ENCODE measurements at places on chromosomes 16 and 17.

GRCh38 chr17:11330826-11331225 is 89.8 kb downstream of the SHISA6 start:
- H3K4me3 ChIP-seq, result no peak overlapping the region
- H3K4me1 ChIP-seq, result no peaks in the 10 kb centered on the region
- H3K27me3 ChIP-seq, result no peaks in the 10 kb centered on the region

DNA sequence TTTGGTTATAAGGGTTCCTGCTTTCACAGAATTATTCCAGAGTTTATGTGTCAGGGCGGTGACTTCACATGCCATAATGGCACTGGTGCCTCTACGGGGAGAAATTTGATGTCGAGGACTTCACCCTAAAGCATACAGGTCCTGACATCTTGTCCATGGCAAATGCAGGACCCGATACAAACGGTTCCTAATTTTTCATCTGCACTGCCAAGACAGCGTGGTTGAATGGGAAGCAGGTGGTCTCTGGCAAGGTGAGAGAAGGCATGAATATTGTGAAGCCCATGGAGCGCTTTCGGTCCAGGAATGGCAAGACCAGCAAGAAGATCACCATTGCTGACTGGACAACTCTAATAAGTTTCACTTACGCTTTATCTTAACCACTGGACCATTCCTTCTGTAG is 39.6 kb upstream of the CDRT4 start:
- no peak overlapping the region for H3K4me3 ChIP-seq
- peaks cover 1% of the 10 kb centered on the region for H3K36me3 ChIP-seq
- peaks cover 8% of the 10 kb centered on the region for H3K4me1 ChIP-seq
- H3K27ac ChIP-seq, result no peak overlapping the region

DNA sequence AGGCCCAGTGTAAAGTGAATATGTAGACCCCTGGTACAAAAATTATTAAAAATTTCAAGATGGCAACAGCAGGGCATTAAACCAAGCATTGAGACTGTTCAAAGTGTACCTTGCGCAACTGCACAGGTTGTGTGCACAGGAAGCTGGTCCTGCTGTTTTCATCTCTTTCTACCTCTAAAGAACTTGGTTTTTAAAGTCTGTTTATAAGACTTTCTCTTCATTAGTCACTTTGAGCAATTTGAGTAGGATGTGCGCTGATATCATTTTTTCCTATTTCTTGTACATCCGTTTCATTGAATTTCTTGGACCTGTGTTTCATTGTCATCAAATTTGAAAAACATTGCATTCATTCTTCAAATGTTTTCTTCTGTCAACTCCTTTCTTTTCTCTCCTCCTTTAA is 16.8 kb upstream of the PMP22 start:
- H3K27ac ChIP-seq, result no peak overlapping the region
- no peak for DNase-seq
- peaks cover 42% of the 10 kb centered on the region for H3K27me3 ChIP-seq
- peaks cover 1% of the 10 kb centered on the region for H3K36me3 ChIP-seq
- no peak overlapping the region for H3K4me3 ChIP-seq

- no peak overlapping the region for H3K27ac ChIP-seq
- no peaks in the 10 kb centered on the region for H3K4me1 ChIP-seq
- no peak for DNase-seq
- no peaks in the 10 kb centered on the region for H3K27me3 ChIP-seq
- peaks cover 7% of the 10 kb centered on the region for H3K36me3 ChIP-seq
Observed at GRCh38 chr16:88543230-88543813, 26.9 kb upstream of the ZC3H18 start.

- H3K27me3 ChIP-seq, result no peaks in the 10 kb centered on the region
- no peak overlapping the region for H3K27ac ChIP-seq
- H3K4me1 ChIP-seq, result no peaks in the 10 kb centered on the region
- H3K36me3 ChIP-seq, result no peaks in the 10 kb centered on the region
Observed at GRCh38 chr17:49381033-49381432, 19.0 kb upstream of the ZNF652 start.

GRCh38 chr17:62859146-62859545 is 51.0 kb upstream of the MARCHF10 start:
- H3K4me1 ChIP-seq, result no peaks in the 10 kb centered on the region
- no peak overlapping the region for H3K27ac ChIP-seq
- no peak for DNase-seq
- peaks cover 4% of the 10 kb centered on the region for H3K27me3 ChIP-seq

- no peak overlapping the region for H3K4me3 ChIP-seq
- DNase-seq, result no peak
- H3K27ac ChIP-seq, result no peak overlapping the region
- peaks cover 24% of the 10 kb centered on the region for H3K27me3 ChIP-seq
- H3K36me3 ChIP-seq, result no peaks in the 10 kb centered on the region
Observed at GRCh38 chr16:87057211-87057881, 259.8 kb downstream of the C16orf95 start.

DNA sequence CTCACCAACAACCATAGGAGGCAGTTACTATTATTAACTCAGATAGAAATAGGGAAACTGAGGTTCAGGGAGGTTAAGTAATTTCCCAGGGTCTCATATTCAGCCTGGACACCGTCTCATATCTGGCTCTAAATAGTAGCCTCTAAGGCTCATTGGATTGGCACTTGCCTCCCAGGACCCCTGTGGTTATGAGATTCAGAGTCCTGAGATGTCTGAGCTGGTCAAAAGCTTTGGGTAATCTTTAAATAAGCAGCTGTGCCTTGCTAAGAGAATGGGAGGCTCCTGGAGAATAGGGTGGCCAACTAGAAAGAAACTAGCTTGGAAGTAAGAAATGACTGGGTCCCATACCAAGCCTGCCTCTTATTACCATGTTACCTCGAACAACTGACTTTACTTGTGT is 50.3 kb upstream of the CRHR1 start:
- H3K27ac ChIP-seq, result no peak overlapping the region
- H3K27me3 ChIP-seq, result peaks cover 11% of the 10 kb centered on the region
- H3K36me3 ChIP-seq, result no peaks in the 10 kb centered on the region
- H3K4me3 ChIP-seq, result no peak overlapping the region
- DNase-seq, result no peak

- H3K4me1 ChIP-seq, result peaks cover 35% of the 10 kb centered on the region
- peak overlapping the region; percentile 97 for H3K27ac ChIP-seq
- peaks cover 3% of the 10 kb centered on the region for H3K36me3 ChIP-seq
Observed at GRCh38 chr17:81976332-81977210, 858 bp upstream of the ASPSCR1 start.

DNA sequence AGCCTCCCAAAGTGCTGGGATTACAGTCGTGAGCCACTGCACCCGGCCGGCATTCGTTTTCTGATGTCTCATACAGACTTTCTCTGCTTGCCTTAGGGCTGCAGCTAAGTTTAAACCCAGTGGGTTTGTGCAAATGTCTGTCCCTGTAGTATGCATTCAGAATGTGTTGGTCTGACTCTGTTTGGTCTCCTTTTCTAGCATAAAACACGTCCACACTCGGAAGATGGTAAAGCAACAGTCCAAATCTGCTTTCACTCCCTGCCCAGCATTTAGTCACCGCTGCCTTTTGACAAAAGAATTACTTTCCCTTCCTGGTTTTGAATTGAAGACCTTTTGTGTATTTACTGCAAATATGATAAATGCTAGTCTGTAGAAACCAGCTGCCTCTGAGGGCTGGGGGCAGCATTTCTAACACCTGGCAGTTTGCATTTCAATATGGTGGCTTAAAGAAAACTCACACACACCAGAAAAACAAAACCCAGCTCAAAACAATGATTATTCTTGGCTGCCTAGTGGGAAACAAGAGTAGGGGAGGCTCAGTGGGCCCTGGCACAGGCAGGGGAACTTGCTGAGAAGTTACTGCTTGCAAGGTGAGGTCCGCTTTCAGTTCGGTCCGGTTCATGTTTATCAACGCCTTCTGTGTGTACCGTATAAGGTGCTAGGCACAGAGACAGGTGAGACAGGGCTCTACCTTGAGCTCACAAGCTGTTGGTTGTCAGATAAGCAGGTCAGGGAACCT is 56.9 kb downstream of the MSI2 start:
- peaks cover 7% of the 10 kb centered on the region for H3K4me1 ChIP-seq
- no peaks in the 10 kb centered on the region for H3K27me3 ChIP-seq
- no peak for DNase-seq
- peaks cover 5% of the 10 kb centered on the region for H3K36me3 ChIP-seq

DNA sequence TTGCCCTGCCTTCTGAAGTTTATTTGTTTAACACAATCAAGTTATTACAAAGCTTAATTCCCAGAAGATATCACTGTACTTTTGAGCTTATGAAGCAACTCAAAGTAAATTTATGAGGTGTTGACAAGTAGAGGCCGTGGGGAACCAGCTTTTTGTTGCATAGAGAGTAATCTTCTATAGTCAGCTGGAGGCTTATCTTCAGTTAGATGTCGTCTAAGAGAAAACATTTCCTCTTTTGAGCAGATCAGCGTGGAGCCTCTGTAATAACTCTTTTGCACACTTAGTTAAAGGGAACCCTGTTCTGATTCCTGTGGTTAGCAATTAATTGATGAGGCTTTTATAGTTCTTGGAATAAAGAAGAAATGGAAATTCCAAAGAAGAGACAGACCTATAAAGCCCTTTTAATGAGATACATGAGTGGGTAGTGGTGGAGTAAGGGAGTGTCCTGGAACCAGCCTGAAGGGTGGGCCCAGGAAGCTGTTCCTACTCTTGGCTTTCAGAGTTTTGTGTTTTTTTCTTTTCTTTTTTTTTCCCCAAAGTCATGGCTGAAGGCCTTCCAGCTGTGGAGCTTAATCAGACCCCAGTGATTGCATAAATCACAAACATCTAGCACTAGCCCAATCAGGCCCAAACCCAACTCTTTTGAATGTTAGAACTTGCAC is 28.9 kb upstream of the MAP3K14 start:
- no peak overlapping the region for H3K27ac ChIP-seq
- no peak for DNase-seq
- no peaks in the 10 kb centered on the region for H3K4me1 ChIP-seq
- H3K36me3 ChIP-seq, result no peaks in the 10 kb centered on the region
- H3K4me3 ChIP-seq, result no peak overlapping the region

- DNase-seq, result no peak
- peaks cover 41% of the 10 kb centered on the region for H3K27me3 ChIP-seq
- no peak overlapping the region for H3K4me3 ChIP-seq
- H3K4me1 ChIP-seq, result peaks cover 9% of the 10 kb centered on the region
- H3K27ac ChIP-seq, result no peak overlapping the region
- H3K36me3 ChIP-seq, result no peaks in the 10 kb centered on the region
Observed at GRCh38 chr17:33290253-33290652, 2.8 kb downstream of the ASIC2 start.

- peak overlapping the region; percentile 44 for H3K27ac ChIP-seq
Observed at GRCh38 chr17:78337244-78338109, 22.4 kb downstream of the SOCS3 start.

GRCh38 chr16:89046491-89046890 is 47.2 kb upstream of the ACSF3 start:
- H3K36me3 ChIP-seq, result no peaks in the 10 kb centered on the region
- no peaks in the 10 kb centered on the region for H3K4me1 ChIP-seq
- no peak for DNase-seq
- H3K27me3 ChIP-seq, result no peaks in the 10 kb centered on the region
- H3K27ac ChIP-seq, result no peak overlapping the region
- no peak overlapping the region for H3K4me3 ChIP-seq

DNA sequence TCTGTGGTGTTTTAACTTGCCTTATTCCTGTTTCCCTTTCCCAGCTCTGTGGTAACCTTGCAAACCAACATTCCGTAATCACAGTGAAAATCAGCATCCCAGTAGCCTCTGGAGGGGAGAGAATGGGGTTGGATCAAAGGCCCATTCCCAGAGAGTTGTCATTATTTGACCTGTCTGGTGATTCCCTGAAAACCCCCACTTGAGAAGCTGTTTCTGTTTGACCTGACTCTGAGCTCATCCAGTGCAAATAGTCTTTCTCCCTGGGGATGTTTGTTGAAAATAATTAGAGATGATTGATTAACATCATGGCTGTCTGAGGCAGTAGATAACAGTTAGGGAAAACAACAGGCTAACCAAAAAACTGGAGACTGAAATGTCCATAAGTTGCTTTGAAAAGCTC is 3.0 kb downstream of the CACNG1 start:
- no peak overlapping the region for H3K4me3 ChIP-seq
- H3K27me3 ChIP-seq, result no peaks in the 10 kb centered on the region
- DNase-seq, result no peak
- peaks cover 3% of the 10 kb centered on the region for H3K36me3 ChIP-seq
- no peaks in the 10 kb centered on the region for H3K4me1 ChIP-seq

DNA sequence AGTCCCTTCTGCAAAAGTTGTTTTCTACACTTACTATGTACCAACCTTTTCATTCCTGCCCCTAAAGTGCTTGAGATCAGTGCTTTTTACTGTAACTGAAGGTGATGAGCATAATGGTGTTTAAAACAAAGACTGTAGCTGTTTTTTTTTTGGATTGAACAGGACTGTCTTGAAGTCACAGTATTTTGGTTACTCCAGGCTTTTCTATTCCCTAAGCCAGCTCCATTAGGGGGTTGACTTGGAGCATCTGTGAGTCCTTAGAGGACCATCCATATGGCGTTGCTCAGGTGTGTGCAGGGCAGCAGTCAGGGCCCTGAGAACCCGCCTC is 29.0 kb upstream of the LGALS9 start:
- H3K27me3 ChIP-seq, result no peaks in the 10 kb centered on the region
- no peak for DNase-seq
- peaks cover 55% of the 10 kb centered on the region for H3K36me3 ChIP-seq
- H3K4me1 ChIP-seq, result peaks cover 11% of the 10 kb centered on the region
- no peak overlapping the region for H3K4me3 ChIP-seq

- H3K36me3 ChIP-seq, result no peaks in the 10 kb centered on the region
- no peak overlapping the region for H3K27ac ChIP-seq
- DNase-seq, result no peak
- H3K27me3 ChIP-seq, result no peaks in the 10 kb centered on the region
- H3K4me3 ChIP-seq, result no peak overlapping the region
Observed at GRCh38 chr17:72953621-72954020, 138.9 kb downstream of the SLC39A11 start.

DNA sequence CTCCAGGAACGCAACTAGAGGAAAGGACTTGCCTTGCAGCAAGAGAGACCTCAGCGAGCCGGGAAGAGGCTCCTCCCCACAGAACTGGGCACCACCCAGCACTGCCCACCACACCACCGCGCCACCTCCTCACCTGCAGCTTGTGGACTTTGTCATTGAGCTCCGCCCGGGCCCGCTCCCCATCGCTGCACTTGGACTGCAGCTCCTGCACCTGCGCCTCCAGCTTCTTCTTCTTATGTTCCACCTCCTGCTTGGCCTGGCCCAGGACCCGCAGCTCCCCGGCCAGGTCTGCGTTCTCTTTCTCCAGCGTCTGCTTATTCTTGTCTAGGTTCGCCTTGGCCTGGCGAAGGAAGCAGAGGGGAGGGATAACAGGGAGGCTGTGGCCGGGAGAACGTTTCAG is 76.7 kb downstream of the NDE1 start:
- peaks cover 17% of the 10 kb centered on the region for H3K36me3 ChIP-seq
- H3K4me3 ChIP-seq, result no peak overlapping the region
- no peak overlapping the region for H3K27ac ChIP-seq
- no peak for DNase-seq
- H3K4me1 ChIP-seq, result no peaks in the 10 kb centered on the region
- H3K27me3 ChIP-seq, result no peaks in the 10 kb centered on the region

DNA sequence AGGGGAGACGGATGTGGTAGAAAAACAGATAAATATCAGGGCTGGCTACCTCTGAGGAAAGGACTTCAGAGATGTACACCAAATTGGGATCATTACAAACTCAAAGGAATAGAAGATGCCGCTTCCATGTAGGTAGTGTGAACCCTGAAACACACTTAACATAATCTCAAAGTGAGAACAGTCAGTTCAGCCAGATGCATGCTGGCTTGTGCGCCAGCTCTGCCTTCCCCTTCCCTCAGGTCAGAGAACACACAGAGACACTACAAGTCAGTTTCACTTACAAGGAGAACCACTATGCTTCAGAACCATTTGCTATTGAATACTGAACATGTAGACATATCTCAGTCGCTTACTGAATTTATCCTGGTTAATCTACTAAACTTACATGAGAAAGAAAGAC is 176.0 kb upstream of the AXIN2 start:
- H3K27ac ChIP-seq, result no peak overlapping the region
- H3K27me3 ChIP-seq, result no peaks in the 10 kb centered on the region
- DNase-seq, result no peak
- no peak overlapping the region for H3K4me3 ChIP-seq

All from activated naive CD4-positive, alpha-beta T cell treated with anti-CD3 and anti-CD28 coated beads for 36 hours (primary cell).